Purkinje cell (primary cell): ENCODE measurements at places on chromosomes 6 and 20. TPM values are rescaled to one million over a fixed set of nuclear protein-coding genes. Genes with fewer than 3 reads are reported as not detected.

PPP1R3G gene
- 0.10 and 0.55 TPM in 2 replicates for polyA plus RNA-seq

SLC44A4 gene
- not detected in 2 replicates for polyA plus RNA-seq

ADGRF5 gene
- 0.06 TPM in 1 of 2 replicates, not detected in the other for polyA plus RNA-seq

RANBP9 gene
- polyA plus RNA-seq: 53.3 and 58.9 TPM in 2 replicates

SLC52A3 gene
- not detected in 2 replicates for polyA plus RNA-seq

DEF6 gene
- polyA plus RNA-seq: 0.66 and 2.3 TPM in 2 replicates

CLDN20 gene
- not detected in 2 replicates for polyA plus RNA-seq

RAB23 gene
- polyA plus RNA-seq: 1.3 and 9.2 TPM in 2 replicates

IRF4 gene
- not detected in 2 replicates for polyA plus RNA-seq

HCK gene
- polyA plus RNA-seq: not detected in 2 replicates

BEND3 gene
- polyA plus RNA-seq: 0.28 and 0.53 TPM in 2 replicates

SIRPG gene
- 4.9 TPM in 1 of 2 replicates, not detected in the other for polyA plus RNA-seq

SCAND1 gene
- polyA plus RNA-seq: 1.2 and 1.7 TPM in 2 replicates
